ENCODE measurements at places on chromosomes 7 and 10.

DNA sequence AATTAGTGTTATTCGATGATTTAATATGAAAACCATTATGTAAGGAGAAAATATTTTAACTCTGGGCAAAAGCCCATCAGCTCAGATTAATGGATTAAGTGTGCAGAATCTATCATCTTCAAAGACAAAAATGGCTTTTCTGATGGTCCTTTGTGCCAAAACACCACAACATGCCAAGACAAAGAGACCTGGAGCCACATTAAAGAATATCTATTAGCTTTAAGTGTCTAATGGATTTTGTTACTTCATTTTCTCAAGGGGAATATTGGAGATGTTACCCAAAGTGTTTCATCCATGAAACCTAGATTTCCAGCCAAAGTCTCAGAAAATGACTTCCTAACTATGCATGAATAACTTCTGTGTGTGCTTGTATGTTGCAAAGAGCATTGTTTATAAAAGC, 57.3 kb downstream of the MKX start:
- DNase-seq: no peak

DNA sequence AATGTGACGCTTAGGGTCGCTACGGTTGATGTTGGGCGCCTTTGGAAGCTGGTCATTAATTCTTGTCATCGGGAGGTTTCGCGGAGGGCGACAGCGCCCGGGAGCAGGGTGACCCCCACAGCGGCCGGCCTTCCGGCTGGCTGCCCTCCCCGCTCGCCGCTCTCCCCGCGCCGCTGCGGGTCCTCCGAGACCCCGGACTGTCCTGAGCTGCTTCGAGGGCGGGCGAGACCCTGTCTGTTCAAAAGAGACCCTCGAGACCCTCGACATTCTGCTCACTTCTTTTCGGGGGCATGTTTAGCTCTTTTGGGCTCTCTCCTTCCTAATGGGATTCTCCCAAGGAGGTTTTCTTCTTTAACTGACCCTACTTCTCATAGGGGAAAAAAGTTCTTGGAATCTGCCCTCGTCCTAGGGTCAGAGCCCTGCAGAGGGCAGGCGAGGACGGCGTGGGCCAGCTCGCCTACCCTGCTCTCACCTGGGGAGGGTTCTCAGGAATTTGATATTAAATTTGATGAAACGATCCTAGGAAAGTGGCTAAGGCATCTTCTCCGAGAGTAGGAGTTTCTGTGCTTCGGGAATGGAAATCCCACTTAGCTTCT, 257.0 kb downstream of the OTUD1 start:
- DNase-seq: no peak

DNA sequence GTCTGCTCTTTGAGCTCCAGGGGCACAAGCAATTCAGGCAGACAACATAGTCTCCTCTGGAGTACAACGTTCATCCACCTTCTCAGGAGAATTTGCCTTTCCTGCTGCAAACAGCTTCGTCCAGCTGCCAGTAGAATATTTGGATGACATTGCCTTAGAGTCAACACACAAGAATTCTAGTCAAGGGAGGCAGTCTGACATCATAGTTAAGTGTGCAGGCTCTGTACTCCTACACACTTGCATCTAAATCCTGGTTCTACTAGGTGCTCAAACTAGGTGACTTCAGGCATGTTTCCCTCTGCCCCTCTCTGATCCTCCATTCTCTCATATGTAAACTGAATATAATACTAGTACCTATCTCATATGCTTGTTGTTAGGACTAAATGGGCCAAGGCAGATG, 314.8 kb downstream of the HPSE2 start:
- no peak for DNase-seq

- DNase-seq: no peak
Measured at GRCh38 chr10:50653142-50653541, 29.4 kb upstream of the SGMS1 start.

GRCh38 chr7:100173806-100174495, 3.2 kb downstream of the GPC2 start:
- no peak for DNase-seq

All from NCI-H1417 treated with DMSO at 0.1 percent for 48 hours (cell line).